ENCODE measurements at places on chromosomes 6 and 20. TPM values are rescaled to one million over a fixed set of nuclear protein-coding genes. Genes with fewer than 3 reads are reported as not detected.

TCF15 gene
- not detected for total RNA-seq

MAN1A1 gene
- 5.0 TPM for total RNA-seq

PLA2G7 gene
- total RNA-seq, result 0.57 TPM

FOXS1 gene
- total RNA-seq, result 0.12 TPM

CDH4 gene
- total RNA-seq, result 7.8 TPM

TCF21 gene
- total RNA-seq, result 0.07 TPM

HLA-DRA gene
- total RNA-seq, result 1.2 TPM

OR2J3 gene
- not detected for total RNA-seq

Measured in M059J (cell line).